ENCODE measurements at places on chromosomes 2 and 18. TPM values are rescaled to one million over a fixed set of nuclear protein-coding genes. Genes with fewer than 3 reads are reported as not detected.
A peak's percentile ranks its signal among the peaks of the same experiment; 100 is the strongest.

GRCh38 chr2:64713686-64714085 lies 60.0 kb upstream of the SERTAD2 start:
- DNase-seq, result no peak

SH2D6 gene
- 0.42 TPM for polyA plus RNA-seq

DNA sequence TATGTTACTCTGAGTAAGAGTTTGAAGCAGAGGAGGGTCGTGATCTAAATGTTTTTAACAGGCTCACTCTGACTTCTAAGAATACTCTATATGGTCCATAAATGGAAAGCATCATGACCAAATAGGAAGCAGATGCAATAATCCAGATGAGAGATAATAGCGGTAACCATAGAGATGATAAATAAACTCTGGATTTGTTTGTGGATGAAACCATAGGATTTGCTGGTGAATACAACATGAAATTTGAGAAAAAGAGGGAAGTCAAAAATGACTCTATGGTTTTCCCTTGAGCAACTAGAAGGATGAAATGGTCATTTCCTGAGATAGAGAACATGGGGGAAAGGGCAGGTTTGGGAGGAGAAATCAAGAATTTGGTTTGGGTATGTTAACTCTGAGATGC lies 3.9 kb downstream of the HEATR5B start:
- DNase-seq, result peak; percentile 32

DNA sequence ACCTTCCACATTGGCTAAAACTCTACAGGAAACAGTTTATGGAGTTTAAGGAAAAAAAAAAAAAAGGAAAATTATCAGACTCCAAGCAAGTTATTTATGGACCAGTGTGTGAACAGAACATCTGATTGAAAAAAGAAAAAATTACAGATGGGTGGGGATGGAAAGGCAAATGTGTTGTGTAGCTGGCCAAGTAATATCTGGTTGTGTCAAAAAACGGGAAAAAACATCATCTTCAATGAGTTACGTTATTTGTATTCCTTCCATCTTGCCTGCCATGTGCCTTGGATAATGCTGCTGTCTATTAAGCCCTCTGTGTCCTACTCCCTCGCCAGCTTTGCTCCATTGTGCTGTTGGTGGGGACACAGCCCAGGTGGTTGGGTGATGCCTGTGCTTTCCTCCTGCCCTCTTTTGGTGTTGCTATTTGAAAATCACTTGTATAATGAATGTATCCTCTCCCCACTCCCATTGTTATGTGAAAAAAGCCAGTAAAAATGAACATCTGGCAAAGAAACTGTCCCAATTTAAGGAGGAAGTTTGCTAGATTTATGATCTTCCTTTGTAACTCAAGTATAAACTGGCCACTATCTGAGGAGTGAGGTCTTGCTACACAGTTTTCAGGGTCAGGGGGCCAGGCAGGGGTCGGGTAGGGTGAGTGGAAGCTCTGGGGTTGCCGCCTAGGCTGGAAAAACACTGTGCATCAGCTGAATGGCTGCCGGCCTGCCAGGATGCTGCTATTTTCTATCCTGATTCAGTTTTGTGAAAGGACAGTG lies 155.9 kb downstream of the FMNL2 start:
- no peak for DNase-seq

Data from SK-N-SH (cell line).